ENCODE measurements at places on chromosomes 2 and 18.

DNA sequence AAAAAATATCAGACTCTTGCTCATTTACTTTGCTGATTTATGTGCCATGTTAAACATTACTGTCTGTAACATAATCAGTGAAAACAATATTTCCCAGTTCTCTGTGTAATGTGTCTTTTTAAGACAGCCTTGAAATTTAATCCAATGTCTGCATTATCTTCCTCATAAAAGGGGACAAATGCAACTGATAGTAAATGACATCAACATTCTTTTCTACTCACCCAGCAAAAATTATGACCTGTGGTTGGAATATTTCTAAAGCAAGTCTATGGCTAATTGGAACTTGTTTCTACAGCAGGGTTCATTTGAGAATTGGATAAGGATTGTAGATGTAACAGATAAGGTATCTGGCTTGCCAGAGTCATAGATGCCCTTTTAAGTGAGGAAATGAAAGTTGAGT, 34.8 kb downstream of the C1D start:
- DNase-seq: no peak

GRCh38 chr2:197369228-197369932, 58.8 kb upstream of the ANKRD44 start:
- DNase-seq: no peak

DNA sequence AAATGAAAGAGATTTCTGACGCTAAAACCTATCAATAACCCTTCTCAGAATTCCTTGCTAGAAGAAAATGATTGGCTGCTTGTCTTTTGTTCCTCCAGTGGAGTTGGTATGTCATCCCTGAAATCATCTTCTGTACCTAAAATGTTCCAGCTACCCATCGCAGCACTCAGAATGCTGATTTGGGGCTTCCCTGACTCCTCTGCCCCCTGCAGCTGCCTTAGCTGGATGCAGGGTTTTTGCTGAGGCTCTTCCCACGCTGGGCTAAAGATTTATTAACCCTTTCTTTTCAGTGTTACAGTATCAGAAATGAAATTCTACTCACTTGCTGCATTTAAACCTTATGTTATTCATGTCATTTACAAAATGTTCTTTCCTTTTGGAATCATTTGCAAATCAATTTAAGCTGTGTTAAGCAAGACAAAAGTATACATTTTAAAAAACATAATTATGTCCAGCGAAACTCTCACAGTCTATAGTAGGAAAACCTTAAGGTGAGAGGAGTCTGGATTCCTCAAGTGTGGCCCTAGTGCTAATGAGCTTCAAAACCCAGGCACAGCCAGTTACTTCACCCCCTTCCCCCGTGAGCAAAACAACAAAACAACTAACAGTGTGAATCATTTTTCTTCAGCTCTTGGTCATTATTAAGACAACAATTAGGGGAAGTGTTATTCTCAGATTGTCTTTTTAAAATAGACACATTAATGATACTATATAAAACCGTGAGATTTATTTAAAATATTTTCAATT, 32.8 kb downstream of the PKP4 start:
- DNase-seq: no peak

- DNase-seq: no peak
Measured at GRCh38 chr2:186347472-186347871, 138.6 kb upstream of the ZC3H15 start.

DNA sequence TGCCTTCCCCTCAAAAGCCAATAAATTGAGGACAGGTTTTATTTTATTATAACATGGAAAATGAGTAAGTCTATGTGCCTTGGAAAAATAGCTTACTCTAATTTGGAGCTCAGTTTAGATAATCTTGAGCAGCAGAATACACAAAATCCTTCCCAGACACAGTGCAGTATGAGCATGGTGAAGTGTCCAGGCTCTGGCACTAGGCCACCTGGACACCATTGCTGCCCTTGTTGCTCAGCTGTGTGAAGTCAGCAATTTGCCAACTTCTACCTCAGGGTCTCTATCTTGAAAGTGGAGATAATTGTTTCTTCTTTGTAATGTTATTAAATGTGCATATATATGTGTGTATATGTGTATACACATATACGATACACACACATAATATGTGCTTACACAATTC, 104.9 kb upstream of the CAVIN2 start:
- no peak for DNase-seq

GRCh38 chr2:68734176-68734575, 435 bp upstream of the ARHGAP25 start:
- DNase-seq: no peak

DNA sequence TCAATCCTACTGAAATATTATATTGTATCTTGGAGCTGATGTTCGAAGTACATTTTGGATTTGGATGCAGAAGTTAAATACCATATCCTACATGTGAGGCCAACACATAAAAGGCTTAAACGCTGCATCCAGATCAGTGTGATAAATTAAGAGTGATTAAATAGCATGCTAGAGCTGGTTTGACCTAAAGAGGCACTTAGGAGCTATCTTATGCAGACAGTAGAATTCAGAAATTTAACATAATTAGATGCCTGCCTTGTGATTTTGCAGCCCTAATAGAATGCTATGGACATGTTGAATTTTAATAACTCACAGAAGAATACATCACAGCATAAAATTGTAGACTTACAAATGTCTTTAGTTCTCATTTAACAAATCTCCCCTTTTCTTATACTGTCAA, 501.2 kb upstream of the LINC00305 start:
- no peak for DNase-seq

GRCh38 chr2:177073611-177074010, 139.0 kb upstream of the HNRNPA3 start:
- no peak for DNase-seq

GRCh38 chr2:239113615-239114014, 265.7 kb downstream of the TWIST2 start:
- DNase-seq: no peak

DNA sequence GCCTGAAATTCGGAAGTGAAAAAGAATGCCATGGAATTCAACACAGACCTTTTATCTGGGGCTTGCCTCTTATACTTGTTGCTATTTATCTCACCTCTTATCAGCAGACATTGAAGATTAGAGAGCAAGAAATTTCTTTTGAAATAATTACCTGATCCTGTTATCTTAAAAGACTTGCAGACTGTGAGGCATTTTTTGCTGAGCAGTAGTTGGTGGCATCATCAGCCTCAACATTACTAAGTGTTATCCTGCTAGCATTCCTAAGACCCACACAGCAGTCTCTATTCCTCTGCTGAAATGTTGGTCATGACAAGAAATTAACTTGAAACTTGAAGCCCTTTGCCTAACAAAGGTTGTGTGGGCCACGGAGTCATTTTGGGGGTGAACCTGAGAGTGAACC, 186.5 kb downstream of the TRIB2 start:
- no peak for DNase-seq

- no peak for DNase-seq
Measured at GRCh38 chr2:175233135-175233719, 51.7 kb upstream of the ATP5MC3 start.

GRCh38 chr2:201701646-201702045, 3.2 kb upstream of the MPP4 start:
- no peak for DNase-seq

DNA sequence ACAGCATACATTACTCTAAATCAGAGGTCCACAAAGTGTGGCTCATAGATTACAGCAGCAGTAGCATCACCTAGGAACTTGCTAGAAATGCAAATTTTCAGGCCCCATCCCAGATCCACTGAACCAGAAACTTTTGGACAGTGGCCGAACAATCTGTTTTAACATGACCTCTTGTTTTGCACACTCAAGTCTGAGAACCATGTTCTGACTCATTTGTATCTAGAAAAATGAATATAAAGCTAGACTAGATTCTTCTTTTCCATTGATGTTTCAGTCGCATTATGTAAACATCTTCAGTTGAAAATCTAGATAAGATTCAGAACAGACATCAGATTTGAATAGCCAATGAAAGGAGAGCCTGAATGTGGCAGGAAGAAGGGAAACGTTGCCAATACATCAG, 608.8 kb downstream of the LRP1B start:
- no peak for DNase-seq

DNA sequence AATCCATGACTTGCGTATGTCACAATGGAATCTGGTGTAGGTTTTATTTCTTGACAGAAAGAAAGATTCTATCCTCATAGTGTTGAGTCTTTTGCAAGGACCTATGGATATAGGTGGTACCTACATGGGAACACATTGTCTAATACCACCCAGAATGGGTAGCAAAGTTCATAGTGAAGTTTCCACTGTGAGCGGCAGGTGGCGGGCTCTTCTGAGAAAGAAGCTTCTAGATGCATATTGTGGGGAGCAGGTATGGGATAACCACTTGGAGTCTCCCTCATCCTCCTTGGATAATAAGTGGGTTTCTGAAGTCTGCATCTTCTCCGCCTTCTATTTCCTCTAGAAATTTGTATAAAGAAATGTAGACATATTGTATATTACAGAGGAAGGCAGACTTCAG, 44.9 kb downstream of the LINC00305 start:
- DNase-seq: no peak

DNA sequence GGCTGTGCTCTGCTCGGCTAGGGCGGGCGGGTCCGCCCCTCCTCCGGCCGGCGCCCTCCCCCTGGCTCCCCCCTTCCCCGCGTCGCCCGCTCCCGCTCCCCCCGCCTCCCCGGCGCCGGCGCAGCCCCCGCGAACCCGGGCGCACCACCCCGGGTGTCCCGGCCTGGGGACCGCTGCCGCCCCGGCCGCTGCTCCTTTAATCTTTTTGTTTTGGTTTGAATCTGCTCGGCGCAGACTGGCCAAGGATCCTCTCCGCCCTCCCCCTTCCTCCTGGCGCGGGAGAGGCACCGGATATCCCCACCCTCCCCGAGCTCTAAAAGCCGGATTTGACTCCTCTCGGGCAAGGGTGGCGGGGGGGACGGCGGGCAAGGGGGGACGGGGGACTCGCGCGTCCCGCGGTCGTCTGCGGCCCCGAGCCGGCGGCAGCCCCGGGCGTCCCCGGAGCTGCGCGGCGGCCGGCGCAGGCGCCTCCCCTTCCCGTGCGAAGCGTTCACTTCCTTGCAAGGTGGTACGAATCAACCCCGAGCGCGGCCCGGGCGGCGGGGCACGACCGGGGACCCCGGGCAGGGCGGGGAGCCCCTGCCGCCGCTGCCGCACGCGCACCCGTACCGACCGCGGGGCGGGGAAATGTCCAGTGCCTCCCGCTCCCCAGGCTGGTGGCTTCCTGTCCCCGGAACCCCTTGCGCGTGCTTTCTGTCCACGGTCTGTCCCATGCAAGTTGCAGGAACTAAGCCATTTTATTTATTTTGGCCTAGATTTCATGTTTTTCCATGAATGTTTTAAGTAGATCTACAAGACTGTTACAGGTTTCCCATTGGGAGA, at the start of gene PTGR3:
Gene PTGR3, minus strand, starts transcription at position 11 of the 822 bp plus-strand sequence. CDS start 81 bp downstream, outside the sequence.
- DNase-seq: peak; percentile 66

- DNase-seq: no peak
Measured at GRCh38 chr2:48369971-48370370, 160.0 kb upstream of the STON1 start.

GRCh38 chr2:95392320-95392719, 10.2 kb upstream of the FAHD2A start:
- peak; percentile 21 for DNase-seq

DNA sequence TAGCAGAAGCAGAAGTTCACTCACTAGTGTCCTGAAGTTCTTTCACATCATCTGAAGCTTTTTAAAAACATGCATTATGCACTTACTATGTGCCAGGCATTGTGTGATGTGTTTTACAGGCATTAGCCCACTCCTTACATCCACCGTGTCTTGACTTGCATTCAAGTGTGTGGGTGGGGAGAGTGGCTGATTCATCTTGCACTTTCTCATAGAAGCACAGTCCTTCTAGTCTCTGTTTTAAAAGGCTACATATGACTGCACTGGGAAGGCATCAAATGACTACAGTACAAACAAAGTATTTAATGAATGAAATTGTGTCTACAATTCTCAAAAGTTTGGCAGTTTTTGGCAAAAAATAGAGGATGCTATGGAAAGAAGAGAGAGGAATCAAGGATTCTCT, 21.6 kb upstream of the DSC3 start:
- no peak for DNase-seq

GRCh38 chr2:136874258-136874657, 108.9 kb downstream of the THSD7B start:
- DNase-seq: no peak

- DNase-seq: no peak
Measured at GRCh38 chr2:240722376-240722775, 30.7 kb downstream of the AQP12A start.

- no peak for DNase-seq
Measured at GRCh38 chr18:23106575-23106974, 28.7 kb upstream of the CABLES1 start.

DNA sequence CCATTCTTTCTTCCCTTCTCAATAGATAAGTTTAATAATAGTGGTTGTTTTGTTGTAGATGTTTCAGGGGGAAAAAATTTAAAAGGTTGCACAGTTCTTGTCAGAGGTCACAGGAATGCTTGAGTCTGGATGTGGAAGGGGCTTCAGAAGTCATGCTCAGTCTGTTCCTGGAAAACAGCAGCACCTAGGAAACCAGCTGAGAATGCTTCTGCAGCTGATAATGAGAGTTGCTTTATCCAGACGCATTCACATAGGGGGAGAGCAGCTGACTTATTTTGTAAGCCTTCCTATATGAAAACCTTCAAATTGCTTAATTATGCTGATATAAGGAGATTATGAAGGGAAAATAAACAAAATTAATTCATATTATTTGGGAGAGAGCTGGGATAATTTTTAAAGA, 235.5 kb downstream of the GULP1 start:
- no peak for DNase-seq

DNA sequence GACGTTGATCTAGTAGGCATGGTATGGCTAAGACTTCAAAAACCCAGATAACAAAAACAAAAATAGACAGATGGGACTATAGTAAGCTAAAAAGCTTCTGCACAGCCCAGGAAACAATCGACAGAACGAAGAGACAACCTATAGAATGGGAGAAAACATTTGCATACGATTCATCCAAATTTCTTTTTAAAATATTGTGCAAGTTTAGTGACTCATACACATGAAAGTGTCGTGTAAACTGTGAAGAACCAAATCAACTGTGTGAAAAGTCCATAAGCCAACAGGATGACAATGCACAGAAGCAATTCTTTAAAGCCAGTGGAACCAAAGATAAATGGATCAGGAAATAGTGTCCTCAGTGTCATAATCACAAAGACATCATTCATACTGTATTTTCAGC, 671.1 kb downstream of the RNF144A start:
- DNase-seq: no peak

- DNase-seq: no peak
Measured at GRCh38 chr2:157469726-157470125, 25.8 kb upstream of the CYTIP start.

DNA sequence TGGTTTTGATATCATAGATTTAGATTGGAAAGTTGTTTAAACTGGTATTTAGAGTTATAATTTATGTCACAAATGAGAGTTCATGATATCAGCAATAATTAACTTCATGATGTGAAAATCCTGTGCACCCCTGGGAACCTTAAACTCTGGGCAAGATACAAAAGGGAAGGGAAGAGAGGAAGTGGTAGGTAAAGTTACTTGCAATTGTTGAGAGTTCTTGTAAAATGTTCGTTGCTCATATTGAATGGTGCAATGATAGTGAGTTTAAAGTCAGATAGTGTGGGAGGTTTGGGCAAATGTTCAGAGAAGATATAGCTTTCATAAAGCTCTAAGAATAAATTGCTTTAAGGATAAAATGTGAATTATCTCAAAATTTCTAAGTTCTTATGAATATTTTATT, 75.4 kb downstream of the SP110 start:
- no peak for DNase-seq

- no peak for DNase-seq
Measured at GRCh38 chr2:29767606-29768335, 153.6 kb downstream of the ALK start.
